GOT3 (cell line): ENCODE measurements at places on chromosomes 4 and X.

DNA sequence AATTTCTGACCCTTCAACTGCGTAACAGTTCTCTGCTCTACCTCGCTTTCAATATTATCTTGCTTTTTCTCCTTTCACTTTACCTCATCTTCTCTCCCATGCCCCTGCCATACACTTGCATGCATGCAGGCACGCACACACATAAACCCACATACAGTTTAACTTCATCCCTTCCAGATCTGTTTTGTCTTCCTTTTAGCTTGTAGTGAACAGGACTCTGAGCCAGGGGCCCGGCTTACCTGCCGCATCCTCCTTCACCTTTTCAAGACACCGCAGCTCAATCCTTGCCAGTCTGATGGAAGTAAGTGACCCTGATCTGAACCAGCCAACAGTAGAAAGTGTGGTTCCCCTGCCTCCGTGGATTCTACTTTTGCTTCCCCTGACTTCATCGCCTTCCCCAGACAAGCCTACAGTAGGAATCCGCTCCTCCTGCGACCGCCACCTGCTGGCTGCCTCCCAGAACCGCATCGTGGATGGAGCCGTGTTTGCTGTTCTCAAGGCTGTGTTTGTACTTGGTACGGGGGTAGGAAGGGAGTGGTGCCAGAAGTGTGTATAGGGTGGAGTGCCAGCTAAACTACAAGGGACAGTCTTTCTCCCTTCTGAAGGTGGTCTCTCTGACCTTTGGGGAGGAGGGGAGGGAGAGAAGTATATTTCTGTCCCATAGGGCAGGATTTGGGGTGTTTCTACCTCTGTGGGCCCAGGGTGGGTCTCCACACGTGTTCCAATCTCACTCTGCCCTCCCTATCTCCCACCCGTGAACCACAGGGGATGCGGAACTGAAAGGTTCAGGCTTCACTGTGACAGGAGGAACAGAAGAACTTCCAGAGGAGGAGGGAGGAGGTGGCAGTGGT lies 10.7 kb downstream of the MED12 start:
- no peak for DNase-seq

- no peak for DNase-seq
Measured at GRCh38 chrX:134144231-134144630, 92.8 kb upstream of the CCDC160 start.

- DNase-seq = no peak
Measured at GRCh38 chrX:23392195-23392594, 57.5 kb downstream of the PTCHD1 start.

GRCh38 chr4:169116270-169116901 lies 106.3 kb upstream of the CBR4 start:
- DNase-seq = no peak

- DNase-seq = no peak
Measured at GRCh38 chr4:185748901-185749390, 63.0 kb downstream of the SORBS2 start.

DNA sequence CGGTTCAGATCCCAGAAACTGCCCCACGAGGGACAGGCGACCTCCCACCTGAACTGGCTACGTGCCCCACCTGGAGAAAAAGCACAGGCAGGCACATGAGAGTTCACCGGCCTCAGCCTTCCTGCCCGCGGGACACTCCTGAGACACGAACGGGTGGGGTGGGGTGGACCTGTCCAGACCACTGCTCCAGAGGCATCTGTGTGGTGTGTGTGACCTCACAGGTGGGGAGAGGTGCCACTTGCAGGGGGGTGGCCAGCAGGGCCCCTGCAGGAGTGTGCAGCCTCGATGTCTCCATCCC lies 18.5 kb downstream of the NELFA start:
- DNase-seq = no peak

GRCh38 chrX:149296092-149296491 lies 209.0 kb downstream of the IDS start:
- DNase-seq = no peak

- DNase-seq = no peak
Measured at GRCh38 chr4:6336166-6336565, 66.5 kb downstream of the WFS1 start.

- DNase-seq = no peak
Measured at GRCh38 chr4:140082391-140082755, 71.6 kb downstream of the MAML3 start.

DNA sequence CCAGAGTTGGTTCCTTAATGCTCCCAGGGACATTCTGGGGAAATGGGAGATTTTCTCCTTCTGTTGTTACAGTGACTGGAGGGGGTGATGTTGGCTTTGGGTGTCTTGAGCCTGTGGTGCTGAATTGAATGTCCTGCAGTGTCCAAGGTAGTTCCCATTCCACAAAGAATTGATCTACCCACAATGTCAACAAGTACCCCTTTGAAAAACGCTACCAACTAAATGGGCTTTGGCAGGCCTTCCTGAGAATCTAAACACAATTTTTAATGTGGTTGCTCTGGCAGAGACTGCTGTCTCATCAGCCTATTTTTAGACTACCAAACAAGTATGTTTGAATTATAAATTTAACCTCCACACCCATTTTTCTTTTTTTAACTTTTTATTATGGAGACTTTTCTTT lies 69.4 kb downstream of the CCKAR start:
- no peak for DNase-seq

DNA sequence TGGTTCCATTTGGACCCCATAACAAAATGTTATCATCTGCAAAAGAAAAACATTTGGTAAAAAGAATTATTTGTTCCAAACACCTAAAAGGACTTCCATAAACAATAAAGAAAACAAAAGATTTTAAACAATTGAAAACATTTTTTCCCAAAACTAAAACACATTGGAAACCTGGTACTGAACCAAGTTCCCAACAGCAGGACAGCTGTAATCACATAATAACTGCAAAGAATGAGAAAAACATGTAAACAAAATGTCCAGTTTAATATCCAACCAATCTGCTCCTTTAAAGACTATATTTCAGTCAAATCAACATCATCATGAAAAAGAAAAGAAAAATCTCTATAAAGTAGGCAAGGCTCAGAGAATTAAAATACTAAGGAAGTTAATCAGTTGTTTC lies 36.3 kb downstream of the PRDM5 start:
- no peak for DNase-seq

- DNase-seq = no peak
Measured at GRCh38 chr4:7985891-7986441, 46.3 kb upstream of the AFAP1 start.

- DNase-seq = no peak
Measured at GRCh38 chr4:47882228-47882627, 32.2 kb downstream of the NFXL1 start.

- no peak for DNase-seq
Measured at GRCh38 chrX:25020391-25020904, 4.7 kb upstream of the ARX start.

DNA sequence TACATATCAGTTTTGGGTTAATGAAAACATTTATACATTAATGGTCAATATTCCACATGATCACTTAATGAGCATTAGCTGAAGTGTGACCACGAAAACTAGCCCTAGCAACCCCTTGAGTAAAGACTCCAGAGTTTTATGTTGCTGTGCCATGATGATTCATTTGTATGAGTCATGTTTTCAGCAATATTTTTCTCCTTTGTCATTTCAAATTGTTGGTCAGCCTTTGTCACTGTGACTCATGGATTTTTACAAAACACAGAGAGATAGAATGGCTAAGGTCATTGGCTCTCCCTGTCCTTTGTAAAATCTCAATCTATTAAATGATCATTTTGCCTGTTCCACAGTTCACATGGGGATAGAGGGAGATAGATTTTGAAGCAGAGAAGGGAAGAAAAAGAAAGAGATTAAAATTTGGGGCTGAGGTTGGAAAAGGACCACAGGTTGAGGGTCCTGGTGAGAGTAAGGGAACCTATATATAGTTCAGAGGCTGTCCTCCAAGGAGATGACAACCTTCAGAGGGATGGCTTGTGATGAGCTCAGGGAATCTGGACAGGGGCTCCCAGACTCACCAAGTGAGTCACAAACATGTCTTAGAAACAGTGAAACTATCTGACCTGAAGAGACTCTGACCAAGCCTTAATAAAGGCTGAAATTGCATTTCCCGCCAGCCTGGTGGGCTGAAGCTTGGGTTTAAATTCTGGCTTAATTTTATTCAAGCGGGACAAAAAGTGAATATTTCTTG lies 25.6 kb downstream of the NR0B1 start:
- no peak for DNase-seq

- no peak for DNase-seq
Measured at GRCh38 chrX:131058136-131058868, at the start of gene ARHGAP36. Gene ARHGAP36 (plus strand): TSS chrX:131058346. CDS start chrX:131081666, 23,320 bp downstream.

- DNase-seq = no peak
Measured at GRCh38 chr4:140096483-140096861, 57.5 kb downstream of the MAML3 start.

DNA sequence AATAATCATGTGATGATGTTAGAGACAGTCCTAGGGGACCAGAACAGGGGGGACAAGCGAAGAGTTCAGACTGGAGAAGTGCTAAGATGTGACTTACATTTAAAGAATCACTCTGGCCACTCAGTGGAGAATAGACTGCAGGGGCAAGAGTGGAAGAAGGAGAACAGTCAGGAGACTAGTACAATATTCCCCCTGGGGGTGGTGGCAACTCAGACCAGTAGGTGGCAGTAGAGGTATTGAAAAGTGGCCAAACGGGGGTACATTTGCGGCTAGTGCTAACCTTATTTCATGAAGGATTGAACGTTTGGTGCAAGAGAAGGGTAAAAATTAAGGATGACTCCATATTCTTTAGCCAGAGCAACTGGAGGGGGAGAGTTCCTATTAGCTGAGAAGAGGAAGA lies 2.7 kb upstream of the BMX start:
- DNase-seq = peak; percentile 44

GRCh38 chr4:85720735-85721134 lies 245.8 kb downstream of the ARHGAP24 start:
- no peak for DNase-seq

DNA sequence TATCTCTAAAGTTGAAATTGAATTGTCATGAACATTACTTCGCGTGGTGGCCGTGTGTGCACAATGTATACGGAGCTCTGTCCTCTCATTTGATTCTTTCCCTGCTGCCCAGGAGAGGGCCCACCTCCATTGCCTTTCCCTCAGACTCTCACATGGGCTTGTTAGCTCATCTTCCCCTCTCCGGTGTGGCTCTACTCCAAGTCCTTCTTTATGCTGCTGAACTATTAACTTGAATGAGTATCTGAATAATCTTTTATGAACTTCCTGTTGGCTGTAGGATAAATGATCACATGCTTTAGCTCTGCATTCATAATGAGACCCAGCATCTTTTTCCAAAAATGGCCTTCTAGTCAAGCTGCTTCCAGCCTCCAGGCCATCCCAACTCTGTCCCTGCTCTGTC lies 68.8 kb upstream of the CLNK start:
- DNase-seq = no peak

GRCh38 chrX:32592786-32593185 lies 618.6 kb downstream of the DMD start:
- DNase-seq = no peak

DNA sequence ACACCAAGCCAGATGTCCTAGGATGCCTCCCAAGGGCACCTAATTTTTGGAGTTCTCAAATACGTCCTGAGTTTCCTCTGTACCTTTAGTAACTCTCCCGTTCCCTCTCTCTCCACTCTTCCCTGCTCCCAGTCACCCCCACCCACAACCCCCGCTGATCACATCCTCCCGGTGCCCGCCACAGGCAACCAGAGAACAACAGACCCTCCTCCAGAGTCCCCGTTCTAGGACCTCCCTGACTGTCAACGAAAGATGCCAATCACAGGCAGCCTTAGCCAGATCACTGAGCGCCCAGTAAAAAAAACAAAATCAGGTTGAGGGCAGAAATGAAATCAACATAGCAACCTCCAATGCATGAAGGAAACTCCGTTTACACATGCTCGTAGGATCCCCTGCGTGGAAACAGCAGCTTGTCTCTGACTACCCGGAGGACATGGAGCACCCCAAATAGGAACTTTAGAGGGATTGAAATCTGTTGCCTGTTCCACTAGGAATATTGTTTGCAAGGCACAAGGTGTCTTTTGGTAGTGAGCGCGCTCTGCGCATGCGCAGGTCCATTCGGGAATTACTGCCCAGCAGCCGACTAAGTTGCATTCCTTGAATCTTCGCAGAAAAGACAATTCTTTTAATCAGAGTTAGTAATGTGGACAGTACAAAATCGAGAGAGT lies at the start of gene GABRB1:
Gene GABRB1 (plus strand): TSS at position 557 of the 668 bp plus-strand sequence.
- DNase-seq = no peak

GRCh38 chr4:176566769-176567168 lies 226.0 kb downstream of the VEGFC start:
- no peak for DNase-seq

DNA sequence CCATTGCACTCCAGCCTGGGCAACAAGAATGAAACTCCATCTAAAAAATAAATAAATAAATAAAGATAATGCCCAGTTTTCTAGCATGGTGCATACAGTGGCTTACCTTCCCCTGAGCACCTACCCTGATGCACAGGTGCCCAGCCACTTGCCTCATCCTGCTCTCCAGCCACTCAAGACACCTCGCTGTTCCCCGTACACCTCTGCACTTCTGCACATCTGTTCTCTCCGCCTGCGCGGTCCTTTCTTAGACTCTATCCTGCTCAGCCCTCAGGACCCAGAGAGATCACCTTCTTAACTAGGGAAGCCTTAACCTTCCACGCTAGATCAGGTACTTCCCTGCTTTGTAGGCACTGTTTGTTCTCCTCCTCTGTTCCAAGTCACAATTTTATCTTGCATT lies 2.9 kb downstream of the EVC start:
- no peak for DNase-seq

DNA sequence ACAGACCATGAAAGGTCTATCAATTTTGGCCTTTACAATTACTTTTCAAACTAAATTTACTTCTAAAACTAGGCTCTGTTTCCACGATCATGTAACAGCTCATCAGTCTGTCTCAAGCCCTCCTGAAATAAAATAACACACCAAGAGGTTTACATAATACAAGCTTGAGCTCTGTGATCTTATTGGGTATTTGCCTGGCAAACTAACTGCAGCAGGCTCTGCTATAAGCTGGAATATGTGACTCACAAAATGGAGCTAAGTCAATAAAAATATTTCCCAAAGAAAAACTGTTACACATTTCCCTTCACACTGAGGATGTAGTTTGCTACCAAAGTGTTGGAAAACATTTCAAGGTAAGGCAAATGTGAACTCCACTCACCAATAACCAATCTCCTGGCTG lies 94.7 kb upstream of the GPM6B start:
- DNase-seq = no peak

- DNase-seq = no peak
Measured at GRCh38 chrX:12614266-12614665, 176.9 kb upstream of the PRPS2 start.

GRCh38 chr4:142416121-142416520 lies 430.0 kb downstream of the INPP4B start:
- DNase-seq = no peak

DNA sequence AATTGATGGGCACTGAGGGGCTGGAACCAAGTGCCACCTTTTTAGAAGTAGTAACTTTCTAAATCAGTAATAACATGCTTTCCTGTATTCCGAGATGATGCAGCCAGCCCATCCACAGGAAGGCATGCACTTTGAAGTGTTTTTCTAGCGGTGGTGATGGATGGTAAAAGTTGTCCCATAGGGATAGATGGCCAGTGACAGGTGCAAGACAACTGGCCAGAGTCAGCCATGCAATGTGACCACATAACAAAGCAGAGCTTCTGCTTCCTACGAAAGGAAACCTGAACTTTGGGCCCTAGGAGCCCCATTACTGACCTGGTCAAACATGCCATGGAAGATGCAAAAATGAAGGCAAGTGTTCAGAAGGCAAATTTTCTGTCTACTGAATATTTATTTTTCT lies 72.3 kb downstream of the NR3C2 start:
- no peak for DNase-seq
